ENCODE measurements at places on chromosomes 16 and 17.

DNA sequence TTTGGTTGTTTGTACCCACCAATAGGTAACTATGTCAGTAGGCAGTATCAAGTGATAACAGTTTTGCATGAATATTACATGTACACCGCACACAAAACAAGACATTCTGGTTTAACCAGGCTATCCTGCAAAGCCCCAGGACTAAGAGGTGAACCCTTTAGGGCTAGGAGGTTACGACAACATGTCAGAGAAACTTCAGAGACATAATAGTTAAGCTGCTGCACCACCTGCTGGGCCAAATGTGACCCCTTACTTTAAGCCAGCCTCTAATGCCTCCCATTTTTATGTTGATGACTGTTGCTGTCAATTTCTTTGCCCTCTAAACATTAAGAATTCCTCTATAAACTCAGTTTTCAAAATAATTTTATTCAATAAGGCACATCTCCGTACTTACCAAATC is 15.4 kb downstream of the SRP68 start:
- DNase-seq: no peak

DNA sequence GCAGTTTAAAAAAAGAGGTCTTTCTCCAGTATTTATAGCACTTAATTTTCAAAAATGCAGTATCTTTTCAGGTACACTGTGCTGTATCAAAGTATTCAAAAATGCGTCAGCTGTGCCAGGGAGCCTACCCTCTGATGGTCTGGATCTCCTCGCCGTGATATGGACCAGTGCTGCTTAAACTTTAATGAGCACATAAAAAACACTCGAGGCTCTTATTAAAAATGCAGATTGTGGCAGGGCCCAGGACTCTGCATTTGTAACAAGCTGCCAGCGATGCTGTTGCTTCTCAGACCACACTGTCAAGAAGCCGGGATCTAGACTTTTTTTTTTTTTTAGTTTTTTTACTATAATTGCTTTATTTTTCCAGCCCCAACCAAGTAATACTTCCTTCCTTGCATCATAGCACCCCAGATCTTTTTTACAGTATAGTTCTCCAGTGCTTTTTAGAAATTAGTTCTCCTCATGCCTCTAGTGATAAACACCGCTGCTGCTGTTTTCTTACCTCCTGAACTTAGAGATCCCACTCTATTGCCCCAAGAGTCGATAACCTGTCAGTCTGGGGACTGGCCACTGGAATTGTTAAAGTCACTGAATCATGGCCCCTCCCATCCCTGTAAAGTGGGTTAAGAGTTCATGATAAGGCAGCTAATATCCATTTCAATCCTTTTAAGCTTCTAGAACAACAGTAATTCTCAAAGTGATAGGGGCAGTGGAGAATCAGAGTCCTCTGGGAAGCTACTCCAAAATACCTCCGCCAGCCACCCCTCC is 1.6 kb upstream of the SMARCD2 start:
- no peak for DNase-seq

DNA sequence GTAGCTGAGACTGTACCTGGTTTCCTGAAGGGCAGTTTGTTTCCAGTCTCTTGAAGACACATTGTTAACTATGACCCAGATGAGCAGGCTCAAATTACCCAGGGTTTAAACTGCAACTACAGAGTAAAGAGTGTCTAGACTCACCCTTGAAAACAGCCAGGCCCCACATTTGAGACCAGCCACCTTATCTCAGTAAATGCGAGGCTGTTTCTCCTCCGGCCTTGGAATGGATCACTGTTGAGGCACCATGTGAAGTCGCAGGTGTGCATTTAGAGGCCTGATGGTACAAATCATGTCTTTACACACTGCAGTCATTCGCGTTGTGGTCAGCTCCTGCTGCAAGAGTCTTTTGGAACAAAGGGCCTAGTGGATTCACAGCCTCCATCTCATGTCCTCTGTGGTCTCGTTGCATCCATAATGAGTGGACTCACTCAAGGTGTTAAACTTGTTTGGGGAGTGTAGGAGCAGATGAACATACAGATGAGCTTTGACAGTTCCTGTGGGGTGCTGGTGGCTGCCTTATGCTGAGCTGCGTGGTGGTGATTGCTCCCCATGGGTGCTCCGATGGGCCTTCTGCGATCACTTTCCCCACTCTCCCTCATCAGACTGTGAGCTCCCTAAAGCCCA is 18.5 kb upstream of the N4BP1 start:
- no peak for DNase-seq

- DNase-seq: peak; percentile 69
Measured at GRCh38 chr17:28371245-28372202, at the start of gene SARM1. TSS of gene SARM1 (plus strand) at chr17:28371694. CDS start at chr17:28372033, 339 bp downstream.

DNA sequence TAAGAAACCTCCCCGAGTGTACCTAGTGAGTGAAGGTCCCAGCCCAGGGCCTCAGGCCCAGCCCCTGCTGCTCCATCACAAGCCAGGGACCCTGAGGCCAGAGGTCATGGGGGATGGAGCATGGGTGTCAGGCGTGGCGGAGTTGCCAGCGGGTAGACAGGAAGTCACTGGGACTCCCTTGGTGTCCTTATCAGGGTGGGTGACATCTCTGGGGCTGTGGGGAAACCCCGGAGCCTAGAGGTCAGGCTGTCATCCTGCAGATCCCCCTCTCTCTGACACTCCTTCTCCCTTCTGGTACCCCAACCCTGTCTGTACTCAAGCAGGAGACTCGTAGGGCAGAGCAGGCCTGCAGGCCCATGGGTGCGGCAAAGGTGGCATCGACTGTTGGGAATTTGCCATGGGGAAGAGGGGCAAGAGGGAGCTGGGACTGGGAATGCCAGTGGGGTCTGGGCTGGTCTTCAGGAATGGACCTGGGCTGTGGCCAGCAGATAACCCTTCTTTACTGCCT is 10.8 kb upstream of the ADGRG1 start:
- no peak for DNase-seq

DNA sequence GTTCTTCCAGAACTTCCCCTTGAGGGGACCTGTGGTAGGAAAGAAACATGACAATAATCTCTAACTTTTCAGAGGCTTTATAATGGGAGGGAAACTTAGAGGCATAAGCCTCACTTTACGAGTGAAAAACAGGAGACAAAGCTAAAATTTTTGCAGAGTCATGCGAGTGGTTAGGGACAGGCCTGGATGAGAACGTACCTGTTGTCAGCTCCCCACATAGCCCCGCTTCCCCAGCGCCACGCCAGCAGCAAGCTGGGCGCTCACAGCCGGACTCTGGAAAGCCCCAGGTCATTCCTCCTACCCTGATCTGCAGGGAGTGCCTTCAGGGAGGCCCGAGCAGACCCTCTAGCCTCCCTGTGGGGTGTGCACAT is 53.6 kb downstream of the LDHD start:
- DNase-seq: no peak

- no peak for DNase-seq
Measured at GRCh38 chr17:31548709-31549108, 157.2 kb downstream of the RAB11FIP4 start.

DNA sequence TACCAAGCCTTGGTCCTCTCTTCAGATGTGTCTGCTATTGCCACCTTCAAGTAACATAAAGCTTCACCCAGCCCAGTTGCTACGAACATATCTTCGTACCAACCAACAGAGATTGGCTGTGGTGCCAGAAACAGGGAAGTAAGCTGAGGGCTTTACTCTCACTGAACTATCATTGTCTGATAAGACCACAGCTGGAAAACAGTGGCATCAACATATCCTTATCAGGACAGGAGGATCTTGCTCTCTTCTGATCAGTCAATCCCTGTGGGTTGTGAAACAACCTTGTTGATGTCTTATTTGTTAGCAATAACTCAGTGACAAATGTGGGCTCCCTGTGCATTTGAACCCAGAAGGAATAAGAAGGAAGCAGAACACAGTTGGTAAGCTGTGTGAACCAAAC is 446.3 kb upstream of the MAF start:
- DNase-seq: no peak

DNA sequence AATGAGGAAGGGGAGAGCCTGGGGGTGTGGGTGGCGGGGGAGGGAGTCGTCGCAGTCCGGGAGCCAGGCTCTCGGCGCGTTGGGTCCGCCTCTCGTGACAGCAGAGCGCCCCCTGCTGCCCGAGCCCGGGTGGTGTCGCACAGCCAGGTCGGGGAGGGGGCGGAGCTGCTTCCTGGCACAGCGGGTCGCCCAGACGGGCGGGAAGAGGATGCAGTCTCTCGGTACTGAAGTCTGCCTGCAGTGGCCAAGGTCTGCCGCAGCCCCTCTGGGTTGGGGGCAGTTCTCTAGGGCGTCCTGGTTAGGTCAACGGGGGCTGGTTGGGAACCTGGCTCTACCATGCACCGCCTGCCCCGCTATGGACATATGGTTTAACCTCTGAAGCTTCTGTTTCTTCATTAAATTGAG is 38.2 kb upstream of the CCDC182 start:
- no peak for DNase-seq

GRCh38 chr17:37824534-37825485 is 80.0 kb upstream of the HNF1B start:
- no peak for DNase-seq

DNA sequence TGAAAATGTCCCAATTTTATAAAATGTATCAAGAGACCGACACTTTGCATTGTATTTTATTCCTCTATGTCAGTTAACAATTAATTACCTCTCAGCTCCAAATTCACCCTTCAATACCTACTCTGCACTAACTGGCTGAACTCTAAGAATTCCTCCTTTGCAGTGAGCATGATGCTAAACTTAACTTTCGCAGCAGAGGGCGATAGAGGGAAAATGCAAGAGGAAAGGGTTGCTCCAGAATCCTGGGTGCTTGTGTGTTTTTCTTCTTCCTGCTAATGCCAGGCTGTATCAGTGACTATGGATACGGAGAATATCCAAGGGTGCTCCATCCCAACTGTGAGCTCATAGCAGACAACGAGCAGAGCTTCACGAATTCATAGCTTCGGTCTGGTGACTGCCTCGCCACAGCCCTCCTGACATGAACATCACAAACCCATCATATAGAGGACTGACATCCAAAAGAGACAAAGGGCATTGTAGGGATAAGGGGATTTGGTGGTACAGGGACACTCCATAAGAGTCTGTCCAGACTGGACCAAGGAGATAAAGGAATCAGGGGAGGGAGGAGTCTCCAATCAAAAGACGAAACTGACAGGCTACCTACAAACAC is 172.9 kb downstream of the STX8 start:
- no peak for DNase-seq

DNA sequence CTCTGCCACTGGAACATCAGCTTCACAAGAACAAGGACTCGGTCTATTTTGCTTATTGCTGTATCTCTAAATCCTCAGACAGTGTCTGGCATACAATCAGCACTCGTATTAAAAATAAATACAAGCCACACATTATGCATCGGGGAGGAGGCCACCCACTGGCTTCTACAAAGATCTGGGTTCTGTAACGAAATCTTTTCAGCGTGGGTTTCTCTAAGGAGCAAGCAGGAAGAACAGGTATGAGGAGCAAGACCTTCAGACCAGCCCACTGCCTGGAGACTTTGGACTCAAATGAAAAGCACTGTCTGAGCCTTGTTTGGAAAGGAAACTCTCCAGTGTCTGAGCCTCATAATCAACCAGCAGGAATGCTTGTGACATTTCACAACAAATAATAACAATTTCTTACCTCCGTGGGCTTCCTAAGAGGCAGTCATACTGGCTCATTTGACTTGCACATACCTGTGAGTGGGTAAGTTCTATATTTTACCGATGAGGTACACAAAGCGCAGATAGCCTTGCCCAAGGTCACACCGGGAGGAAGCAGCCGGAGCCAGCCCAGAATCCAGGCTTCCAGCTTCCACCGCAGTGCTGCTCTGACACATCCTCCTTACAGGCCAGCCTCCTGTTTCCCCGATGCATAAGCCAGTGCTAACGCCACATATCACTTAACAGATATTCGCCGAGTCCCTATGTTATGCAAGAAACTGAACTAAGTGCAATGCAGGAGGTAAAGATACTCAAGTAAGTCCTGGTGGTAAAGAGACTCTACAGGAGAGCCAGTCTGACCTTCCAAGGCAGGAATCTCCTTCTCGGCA is 118.6 kb upstream of the TNRC6C start:
- no peak for DNase-seq

GRCh38 chr17:54085020-54085419 is 262.3 kb downstream of the KIF2B start:
- no peak for DNase-seq

- DNase-seq: no peak
Measured at GRCh38 chr17:34364751-34365150, 1.7 kb upstream of the CCL1 start.

DNA sequence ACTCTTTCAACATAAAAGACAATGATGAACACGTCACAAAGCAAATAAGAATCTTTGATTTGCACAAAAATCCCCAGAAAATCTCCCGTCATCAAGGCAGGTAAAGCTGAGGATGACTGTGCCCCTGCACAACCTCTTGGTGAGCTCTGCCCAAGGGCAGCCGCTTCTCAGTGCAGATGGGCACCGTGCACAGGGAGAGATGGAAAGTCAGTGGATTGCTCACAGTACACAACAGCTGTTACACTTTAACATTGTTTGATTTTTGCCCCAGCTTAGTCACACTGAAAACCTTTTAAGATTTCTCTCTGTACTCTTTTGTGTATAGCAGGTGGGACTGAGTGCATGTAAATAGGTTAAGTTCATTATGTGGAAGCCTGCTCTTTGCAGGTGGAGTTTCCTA is 104.2 kb downstream of the CDK5R1 start:
- no peak for DNase-seq

DNA sequence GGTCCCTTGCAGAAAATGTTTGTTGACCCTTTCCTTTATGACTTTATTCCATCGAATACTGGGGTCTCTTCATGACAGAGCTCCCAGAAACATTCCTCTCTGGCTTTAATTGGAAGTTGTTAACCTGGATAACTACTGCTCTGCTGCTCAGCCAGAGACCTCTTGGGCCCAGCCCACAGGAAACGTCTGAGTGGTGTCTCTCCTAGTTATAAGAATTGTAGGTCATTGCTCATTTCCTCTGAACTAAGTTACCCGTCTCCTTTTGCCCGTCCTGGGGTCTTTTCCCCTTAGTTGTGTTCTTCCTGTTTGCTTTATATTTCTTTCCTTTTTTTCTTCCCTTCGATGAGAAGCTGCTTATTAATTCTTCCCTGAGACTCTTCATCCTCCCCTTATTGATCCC is 9.0 kb downstream of the MAP2K6 start:
- DNase-seq: no peak

DNA sequence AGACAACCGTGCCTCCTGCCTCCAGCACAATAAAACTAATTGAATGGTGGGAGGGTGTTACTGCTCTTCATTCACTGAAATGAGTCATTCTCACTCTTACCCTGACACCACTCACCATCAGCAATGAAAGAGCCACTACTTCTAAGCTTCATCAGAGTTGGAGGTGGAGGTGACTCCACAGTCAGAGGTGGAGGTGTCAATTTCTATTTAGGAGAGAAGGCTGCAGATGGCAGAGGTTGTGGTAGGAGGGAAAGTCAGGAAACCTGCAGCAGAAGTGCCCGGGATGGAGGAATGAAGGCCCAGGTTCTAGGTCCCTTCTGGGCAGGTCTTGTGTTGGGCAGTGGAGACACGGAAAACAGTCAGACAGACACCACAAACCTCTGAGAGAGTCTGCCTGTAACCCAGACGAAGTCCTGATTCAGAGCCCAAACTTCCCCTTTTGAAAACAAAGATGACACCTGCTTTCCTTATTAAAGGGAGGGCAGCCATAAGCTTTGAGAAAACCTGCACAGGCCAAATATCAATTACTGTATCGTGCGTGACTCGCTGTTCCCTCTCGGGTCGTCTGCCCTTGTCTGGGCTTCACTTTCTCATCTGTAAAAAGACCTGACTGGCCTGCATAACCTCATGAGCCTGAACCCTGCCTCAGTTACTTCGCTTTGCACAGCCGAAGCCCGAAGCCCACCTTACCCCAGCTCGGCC is 668 bp downstream of the ATPAF2 start:
- DNase-seq: no peak

Measured in AG09319 (cell line).